ENCODE measurements at places on chromosomes 12 and 14.

DNA sequence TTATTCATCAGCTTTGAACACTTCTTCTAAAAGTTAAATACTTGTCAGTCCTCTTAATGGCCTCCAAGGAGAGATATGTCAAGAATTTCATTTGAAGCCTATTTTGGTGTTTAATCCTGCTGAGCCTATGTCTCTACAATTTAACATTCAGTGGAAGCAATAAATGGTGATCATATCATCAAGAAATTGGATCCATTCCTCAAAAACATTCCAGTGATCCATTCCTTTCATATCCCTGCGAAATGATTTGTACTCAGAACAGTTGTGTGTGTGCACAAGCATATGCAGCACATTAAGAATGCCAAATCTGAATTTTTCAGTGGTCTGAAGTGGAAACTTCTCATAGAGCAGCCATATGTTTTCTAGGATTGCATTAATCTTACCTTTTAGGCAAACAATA is 373.7 kb upstream of the SYT1 start:
- no peak for DNase-seq

DNA sequence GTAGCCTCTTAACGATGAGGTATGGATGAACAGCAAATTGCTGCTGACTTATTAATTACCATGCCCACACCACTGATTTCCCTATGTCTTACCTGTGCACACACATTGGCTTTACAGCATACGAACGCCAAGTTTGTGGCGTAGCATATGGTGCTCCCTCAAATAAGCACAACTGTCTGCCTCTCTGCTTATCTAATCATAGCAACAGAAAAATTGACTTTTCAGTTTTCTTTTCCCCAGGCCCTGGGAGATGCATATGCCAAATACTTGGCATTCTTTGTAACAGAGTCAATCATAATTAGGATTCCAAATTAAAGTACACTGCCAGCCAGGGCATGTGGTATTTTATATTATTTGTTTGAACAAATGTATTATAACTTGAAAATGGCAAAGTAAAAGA is 625.5 kb downstream of the DIO2 start:
- DNase-seq = no peak

GRCh38 chr14:42802346-42802745 is 1195.7 kb downstream of the LRFN5 start:
- DNase-seq = no peak

DNA sequence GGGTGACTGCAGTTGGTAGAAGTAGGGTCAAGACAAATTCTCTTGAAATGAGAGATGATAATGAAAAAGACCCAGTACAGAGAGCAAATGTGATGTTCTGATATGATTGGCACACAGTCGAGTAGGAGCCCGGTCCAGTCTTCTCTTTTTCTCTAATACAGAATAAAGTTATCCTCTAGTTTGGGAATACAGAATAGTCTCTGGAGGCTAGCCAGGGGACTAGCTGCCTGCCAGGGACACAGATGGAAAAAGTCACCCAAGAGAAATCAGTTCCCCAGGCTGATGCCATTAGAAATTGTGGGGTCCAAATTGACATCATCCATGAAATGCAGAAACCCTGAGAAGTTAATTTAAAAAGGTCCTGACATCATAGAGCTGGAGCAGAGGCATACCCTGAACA is 177.2 kb upstream of the NEDD1 start:
- DNase-seq = no peak

DNA sequence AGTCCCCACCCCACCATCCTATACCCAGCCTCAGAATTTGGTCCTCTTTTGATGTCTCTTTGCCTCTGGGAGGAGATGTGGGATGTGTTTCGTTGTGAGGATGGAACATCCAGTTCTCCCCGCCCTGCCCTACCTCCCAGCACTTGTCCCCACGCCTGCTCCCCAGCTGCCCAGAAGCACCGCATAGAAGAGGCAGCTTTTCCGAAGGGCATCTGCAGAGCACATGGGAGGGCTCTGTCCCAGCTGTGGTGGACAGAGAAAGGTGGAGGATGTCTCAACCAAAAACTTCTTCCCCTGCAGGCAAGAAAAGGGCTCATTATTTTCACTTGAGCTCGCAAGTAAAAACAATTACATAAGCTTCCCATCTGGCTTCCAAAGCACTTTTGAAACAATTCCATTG is 302.6 kb downstream of the PCNX1 start:
- no peak for DNase-seq

DNA sequence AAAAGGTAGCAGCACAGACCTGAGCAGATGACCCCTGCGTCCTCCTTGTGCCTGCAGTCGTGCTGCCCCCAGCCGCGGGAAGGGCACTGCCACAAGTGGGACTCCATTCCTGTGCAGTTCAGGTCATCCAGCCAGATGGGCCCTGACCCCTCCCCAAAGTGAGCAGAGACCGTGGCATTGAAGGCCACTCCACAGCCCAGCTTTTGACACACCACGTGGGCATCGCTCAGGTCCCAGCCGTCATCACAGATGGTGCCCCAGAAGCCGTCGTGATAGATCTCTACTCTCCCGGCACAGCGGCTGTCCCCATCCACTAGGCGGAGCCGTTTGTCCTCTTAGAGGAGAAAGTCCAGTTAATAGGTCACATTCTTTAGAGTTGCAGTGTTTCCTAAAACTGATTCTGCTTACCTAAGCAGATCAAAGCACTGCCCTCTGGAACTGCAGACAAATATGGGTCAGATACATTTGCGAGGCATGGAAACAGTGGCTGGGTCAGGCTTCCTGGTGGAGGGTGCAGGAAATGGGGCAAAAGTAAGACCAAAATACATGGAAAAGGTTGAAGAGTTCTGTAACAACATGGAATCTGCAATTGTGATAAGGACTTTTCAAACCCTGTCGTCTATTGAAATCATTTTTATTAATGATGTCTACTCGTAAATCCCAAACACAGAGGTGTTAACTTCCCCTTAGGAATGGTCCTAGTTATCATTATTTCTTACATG is 69.4 kb downstream of the CD163L1 start:
- no peak for DNase-seq

DNA sequence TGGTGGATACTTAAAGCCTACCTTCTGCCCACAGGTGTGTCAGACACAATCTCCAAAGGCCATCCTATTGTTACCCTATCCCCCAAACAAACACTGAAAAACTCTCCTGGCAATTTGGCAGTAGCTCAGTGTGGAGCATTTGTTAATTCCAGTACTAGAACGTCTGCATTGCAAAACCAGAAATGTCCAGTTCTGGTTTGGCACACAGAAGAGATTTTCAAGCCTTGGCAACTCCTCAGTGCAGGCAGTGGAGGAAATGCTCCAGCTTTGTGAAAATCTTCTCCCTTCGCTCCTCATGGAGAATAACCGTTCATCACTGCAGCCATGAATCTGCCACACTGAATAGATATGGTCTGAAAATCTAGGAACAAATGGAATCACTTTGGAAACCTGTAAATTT is 5.3 kb upstream of the SOCS2 start:
- DNase-seq = no peak

DNA sequence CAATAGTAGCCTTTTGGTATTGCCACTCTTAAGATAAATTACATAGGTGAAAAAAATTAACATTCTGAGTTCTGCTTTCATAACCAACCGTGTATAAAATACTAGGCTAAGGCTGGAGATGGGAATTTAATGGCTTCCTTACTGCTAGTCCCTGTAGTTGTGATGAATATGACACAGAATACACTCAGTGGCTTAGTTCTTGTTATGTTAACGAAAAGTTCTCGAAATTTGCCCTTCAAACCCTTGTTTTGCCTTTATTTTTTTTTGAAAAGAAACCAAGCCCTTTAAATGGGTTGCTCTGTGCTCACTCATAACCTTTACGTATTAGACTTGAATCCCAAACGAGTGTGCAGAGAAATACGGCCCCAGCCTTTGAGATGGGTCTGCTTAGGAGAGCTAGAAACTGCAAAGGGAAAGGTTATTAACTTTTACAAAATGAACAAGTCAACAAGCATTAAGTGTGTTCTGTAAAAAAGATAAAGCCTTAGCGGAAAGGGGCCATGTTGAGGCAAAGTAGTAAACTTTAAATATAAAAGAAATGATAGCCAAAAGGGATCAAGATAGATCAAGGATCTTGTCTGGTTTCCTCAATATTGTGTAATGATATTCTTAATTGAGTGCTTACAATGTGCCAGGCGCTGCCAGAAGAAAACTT is 1.7 kb downstream of the NUDT4 start:
- no peak for DNase-seq

DNA sequence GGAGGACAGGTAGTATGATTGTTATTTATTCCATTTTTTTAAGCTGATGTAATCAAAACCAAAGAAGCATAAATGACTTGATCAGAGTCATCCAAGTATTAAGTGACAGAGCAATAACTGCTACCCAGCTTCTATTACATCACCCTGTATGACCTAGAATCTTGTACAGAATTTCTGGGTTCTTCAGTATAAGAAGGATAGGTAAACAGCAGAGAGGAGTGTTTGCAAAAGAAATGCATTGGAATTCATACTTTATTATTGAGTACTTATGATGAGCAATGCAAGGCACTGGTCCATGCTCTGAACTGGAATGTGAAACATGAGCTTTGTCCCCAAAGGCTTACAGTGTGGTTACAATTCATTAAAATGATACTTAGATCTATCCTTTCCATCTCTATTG is 916.8 kb downstream of the DIO2 start:
- no peak for DNase-seq

GRCh38 chr12:24073170-24073810 is 123.8 kb upstream of the SOX5 start:
- DNase-seq = no peak

DNA sequence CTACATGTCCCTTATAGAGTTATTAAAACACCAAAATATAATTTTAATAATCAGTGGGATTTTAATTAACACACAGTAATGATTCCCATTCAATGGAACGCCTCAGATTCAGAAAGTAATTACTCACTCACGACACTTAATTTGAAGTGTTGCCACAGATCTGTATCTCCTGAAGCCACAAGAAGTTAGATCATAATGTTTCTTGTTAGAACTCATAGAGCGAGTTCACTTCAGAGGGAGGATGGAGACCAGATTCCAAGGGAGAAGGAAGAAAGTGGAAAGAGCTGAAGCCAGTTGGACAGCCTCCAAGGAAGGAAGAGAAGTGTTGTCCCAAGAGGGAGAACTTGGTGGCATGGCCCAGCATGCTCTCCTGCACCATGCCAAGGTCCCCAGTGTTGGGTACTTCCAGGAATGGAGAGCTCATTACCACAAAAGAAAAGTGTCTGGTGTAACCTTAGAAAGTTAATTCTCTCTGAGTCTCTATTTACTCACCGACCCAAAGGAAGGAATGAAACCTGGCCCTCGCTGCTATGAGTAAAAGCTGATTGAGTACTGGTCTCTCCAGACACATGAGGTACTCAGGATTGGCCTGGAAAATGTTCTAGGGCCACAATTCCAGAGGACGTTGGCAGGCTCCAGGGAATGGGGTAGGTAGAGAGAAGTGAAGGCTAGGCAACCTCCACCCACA is 305.4 kb downstream of the BCL11B start:
- DNase-seq = no peak

DNA sequence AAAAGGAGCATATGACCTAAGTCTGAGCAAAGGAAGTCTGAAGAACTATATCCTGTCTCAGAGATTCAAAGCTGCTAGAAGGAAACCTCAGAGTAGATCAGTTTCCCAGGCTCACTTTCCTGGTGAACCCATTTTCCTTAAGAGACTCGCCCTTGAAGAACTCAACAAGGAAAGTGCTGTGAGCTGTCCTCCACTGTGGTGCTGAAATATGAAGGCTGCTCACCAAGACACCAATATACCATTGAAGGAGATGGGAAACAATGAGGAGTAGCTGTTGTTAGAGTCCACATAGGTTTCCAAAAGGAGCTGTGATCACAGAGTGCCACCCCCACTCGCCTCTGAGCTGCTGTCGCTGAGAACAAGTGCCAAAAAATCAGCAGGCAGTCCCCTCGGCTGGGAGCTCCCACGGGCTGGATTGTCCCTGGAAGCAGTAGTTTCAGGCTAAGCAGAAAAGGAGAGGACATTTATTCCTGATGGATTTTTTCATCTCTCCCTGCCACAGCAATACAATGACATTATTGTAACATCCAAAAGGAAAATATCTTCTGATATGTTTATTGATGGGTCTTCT is 282.1 kb downstream of the RPS29 start:
- DNase-seq = no peak

- DNase-seq = no peak
Observed at GRCh38 chr12:116490471-116490870, 68.7 kb upstream of the MAP1LC3B2 start.

GRCh38 chr12:3300833-3301401 is 190.1 kb upstream of the PRMT8 start:
- no peak for DNase-seq

DNA sequence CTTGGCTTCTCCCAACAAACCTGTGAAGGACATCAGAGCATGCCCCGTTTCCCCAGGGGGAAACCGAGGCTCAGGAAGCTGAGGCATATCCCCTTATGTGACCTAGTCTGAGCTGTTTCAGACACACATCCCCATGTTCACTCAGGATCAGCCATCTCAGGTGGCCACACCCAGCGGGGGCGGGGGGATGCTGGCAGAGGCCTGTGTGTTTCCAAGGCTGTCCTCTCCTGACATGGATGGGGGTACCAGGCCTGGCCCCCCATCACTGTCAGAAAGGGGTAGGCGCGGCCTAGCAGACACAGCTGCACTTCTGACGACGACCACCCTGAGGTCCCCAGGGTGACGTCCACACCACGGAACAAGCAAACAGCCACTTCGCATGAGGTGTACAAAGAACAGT is 22.1 kb downstream of the CCDC85C start:
- no peak for DNase-seq

- DNase-seq = no peak
Observed at GRCh38 chr14:74920281-74920680, 2.8 kb downstream of the RPS6KL1 start.

- no peak for DNase-seq
Observed at GRCh38 chr12:122020795-122021192, 890 bp upstream of the BCL7A start.

DNA sequence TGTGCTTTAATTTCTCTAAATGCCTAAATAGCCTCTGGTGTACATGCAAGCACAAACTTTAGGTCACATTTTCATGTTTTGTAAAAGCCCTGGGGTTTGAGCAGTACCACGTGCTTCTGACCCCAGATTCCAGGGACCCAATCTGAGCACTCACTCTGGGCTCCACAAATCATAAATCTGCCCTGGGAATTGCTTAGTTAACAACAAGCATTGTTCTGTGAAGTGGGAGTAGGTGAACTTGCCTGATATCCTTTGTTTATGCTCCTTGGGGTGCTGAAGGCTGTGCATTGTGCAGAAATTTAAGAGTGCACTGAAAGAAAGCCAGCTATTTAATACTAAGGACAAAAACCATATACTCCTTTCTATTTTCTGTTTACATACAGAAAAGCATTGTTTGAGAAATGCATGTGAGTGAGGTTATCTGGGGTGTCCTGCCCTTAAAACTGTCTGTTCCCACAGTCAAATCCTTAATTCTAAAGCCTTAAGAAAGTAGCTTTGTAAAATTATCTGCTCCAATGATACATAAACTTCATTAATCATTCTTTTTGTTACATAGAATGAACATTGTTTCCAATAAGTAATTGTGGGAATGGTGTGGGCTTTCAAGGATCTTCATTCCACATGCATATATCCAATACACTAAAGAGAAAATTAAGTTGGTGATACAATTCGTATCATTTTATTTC is 258.6 kb upstream of the NPAS3 start:
- no peak for DNase-seq

GRCh38 chr12:130958557-130959140 is 4.9 kb downstream of the ADGRD1 start:
- no peak for DNase-seq
